Fibroblast of the aortic adventitia (primary cell): ENCODE measurements at places on chromosomes 11 and 22. TPM values are rescaled to one million over a fixed set of nuclear protein-coding genes. Genes with fewer than 3 reads are reported as not detected.

GRCh38 chr11:60912223-60912850 is 1.6 kb upstream of the TMEM109 start:
- no peak for DNase-seq

DNA sequence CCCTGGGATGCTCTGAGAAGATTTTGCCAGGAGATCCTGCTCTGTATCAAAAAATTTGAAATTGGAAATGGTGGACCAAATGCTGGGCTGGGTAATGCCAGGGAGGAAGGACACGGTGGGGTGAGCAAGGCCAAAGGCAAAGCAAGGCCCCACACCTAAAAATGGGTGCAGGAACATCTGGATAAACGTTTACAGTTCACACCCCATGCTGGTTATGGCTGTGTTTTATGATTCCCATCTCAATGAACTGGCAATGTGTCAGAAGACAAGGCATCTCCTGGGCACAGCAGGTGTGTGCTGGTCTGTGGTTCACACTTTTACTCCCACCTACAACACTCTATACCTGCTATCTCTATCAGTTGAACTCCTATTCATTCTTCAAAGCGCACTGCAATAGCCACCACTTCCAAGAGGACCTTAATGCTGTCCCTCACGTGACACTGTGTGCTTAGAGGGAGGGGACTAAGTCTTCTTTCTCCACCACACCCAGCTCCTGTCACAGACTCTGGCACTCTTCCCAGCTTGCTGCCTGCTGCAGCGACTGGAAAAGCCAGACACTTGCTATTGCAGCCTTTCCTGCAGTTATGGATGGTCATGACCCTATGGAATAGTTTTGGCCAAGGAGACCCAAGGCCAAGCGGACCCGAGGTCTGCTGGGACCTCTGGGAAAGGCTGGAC is 277.5 kb downstream of the CTTN start:
- DNase-seq = no peak

DNA sequence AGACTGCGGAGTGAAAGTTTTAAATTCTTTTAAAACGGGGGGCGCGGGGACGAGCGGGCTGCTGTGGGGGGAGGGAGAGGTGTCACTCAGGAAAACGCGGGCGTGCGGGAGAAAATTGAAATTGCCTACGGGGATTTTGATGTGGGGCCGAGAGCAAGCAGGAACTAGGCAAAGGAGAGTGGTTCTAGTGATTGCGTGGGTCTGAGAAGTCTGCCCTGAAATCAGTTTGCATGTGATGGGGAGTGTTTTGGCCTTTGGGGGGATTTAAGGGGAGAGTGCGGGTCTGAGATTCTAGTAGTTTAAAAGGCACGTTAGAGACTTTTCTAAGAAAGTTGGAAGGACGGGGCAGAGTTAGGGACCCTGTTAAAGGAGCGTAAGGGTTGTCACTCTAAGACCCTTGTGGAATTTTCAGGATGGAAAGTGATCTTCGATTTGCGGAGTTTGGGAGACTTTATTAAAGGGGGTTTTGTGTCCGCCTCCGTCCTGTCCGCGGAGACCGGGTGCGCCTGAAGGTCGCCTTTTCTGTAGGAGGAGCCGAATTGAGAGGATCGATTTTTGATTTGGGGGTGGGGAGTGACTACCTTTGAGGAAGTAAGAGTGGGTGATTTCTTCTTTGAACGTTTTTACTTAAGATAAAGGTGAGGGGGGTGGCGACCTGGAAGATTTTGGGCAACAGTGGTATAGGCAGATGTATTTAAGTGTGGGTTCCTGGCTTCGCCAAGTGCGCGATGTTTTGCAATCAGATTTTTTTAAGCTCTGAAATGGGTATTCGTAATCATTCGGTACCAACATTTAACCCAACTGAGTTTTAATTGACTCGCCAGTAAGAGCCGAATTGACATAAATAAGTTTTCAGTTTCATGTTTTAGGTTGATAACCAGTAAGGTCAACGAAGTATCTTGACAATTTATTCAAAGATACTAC is 1.1 kb downstream of the EED start:
- peak; percentile 28 for DNase-seq

GRCh38 chr11:7655253-7656217 is 17.8 kb downstream of the CYB5R2 start:
- DNase-seq = no peak

DNA sequence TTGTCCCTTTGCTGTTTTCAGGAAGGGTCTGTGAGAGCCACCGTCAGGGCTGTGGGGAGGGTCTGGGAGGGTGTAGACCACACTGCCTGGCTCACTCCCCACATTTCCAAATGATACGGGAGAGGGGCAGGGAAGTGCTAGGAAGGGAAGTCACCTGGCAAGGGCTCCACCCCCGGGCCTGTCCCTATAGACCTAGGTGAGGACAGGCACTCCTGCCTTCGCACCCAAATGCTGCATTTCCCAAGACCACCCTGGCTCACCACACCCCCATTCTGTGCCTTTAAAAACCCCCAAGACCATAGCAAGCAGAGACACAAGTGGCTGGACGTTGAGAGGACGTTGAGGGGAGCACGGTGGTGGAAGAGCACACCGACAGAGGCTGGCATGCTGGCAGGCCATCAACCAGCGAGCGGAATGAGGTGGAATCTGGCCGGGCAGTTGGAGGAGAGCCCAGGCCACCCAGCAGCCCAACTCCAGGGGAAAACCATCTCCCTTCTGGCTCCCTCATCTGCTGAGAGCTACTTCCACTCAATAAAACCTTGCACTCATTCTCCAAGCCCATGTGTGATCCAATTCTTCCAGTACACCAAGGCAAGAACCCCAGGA is 45.7 kb downstream of the GNB1L start:
- DNase-seq = no peak

DNA sequence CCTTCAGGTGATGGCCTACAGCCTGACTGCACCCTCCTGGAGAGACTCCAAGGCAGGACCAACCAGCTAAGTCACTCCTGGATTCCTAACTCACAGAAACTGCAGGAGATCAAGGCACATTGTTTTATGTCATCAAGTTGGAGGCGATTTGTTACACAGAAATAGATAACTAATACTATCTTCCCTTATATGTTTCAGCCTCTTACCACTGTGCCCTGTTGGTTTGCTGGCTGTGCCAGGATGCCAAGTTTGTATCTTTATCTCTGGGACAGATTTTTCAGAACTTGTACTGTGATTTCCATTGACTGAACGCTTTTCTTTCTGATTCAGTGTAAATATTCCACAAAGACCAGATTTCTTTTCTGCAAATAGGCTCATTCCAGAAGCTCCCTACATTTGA is 76.2 kb upstream of the OPCML start:
- DNase-seq = no peak

DNA sequence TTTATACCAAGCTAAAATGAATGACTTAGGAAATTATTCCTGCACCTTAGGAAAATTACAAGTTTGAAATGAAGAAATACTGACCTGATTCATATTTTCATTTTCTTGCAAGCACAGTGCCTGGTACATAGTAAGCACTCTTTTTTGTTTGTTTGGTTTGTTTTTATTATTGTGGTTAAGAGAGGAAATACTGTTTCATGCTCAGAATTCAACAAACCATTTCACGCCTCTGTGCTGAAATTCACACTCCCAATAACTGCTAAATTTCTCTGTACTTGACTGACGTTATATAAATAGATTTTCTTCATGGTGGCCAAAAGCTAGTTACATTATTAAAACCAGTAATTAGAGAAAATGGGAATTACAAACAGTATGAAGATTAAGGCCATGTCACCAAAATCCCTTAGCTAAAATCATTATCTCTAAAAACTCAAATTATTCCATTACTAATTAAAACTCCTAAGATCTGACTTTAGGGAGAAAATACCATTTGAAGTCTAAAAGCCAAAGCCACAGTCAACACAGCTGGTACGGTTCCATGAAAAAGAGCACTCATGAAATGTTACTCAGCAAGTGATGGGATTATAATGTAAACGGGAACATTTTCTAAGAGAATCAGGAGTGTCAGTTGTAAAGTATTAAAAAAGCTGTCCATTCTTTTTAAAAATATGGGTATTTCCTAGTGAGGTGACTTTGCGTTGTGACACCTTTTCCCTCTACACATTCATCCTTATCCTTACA is 77.8 kb upstream of the DDI1 start:
- DNase-seq = no peak

DNA sequence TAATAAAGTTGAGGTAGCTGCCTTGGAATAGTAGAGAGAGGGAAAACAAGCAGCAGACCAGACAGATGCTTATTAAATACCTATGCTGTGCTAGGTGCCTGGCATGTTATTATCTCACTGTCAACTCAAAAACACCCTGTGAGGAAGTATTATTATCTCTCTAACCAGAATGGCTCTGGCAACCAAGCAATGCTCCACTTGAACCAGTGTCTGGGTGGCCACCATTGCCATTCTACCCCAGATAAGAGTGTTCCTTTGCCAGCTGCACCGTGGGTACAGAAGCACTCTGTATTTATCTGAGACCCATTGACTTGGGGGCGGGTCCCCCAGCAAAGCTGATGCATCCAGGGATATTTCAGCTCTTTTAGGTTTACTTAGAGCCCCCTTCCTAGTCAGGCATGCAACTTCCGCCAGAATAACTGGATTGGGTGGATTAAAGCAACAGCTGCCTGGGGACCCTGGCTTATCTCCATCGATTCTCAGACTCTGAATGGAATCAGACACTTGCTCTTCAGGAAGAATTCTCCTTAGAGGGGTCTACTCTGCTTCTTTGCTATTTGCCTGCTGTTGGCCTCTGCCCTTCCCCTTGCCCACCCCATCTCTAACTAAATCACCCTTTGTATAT is 49.1 kb downstream of the RCN1 start:
- no peak for DNase-seq

DNA sequence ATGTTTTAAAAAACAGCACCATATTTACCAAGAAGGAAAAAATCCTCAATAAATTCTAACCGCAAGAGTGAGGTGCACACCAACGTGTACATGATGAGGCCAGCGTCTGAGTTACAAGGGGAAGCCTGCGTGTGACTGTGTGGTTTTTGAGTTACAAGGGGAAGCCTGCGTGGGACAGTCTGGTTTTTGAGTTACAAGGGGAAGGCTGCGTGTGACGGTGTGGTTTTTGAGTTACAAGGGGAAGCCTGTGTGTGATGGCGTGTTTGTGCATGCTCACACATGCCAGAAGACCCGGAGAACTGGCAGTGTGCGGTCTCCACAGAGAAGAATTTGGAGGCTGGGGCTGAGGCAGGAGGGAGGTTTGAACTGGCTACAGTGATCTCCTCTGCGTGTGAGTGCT is 1376.4 kb downstream of the TBC1D22A start:
- no peak for DNase-seq

GRCh38 chr11:76114238-76114637 is 92.1 kb downstream of the WNT11 start:
- no peak for DNase-seq

DNA sequence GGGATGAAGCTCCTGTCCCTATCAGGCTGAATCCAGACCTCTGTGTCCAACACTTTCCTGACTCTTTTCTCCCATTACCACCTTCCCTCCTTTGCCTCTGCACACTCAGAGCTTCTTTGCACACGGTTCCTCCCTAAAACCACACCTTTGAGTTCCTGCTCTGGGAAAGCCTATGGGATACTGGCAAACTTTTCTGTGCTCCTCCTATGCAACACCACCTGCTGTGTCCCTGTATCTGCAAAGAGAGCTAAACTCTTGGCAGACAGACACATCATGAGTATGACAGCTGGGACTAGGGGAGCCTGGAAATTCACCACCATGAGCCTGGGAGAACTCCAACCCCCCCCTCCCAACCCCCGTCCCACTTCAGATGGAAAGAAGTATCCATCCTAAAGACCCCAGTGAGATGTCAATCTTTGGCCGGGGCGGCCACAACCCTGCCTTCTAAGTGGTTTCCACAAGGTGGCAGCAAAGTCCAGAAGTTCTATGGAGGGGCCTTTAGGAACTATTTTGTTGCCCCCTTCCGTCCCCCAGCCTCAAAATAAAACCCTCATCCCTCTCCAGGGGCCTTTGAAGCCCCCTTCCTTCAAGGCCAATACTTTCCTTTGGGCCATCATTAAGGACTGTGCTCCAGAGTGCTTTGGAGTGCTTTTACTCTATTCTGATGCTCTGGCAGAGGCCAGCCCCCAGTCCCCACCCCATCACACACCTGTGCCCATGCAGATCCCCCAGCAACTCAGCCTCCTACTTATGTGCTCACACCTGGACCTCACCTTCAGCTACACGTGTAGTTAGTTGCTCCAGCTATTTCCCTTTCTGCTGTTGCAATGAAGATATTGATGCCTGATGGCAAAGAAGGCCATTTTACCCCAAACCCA is 19.4 kb downstream of the HTR3A start:
- DNase-seq = no peak

DNA sequence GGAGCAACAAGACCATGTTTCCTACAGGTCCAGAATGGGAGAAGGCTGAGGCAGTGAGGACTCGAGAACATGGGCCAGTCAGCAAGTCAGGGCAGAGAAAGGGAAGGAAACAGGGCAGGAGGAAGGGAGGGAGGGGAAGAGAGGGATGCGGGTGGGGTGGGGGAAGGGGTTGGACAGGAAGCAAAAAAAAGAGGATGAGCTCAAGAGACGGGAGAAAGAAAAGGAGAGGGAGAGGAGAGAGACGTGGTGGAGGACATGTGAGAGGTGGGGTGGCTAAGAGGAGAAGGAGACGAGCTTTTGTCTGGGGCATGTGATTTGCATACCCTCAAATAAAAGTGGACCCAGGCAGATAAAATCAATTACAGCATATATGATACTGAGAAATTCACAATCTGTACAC is 389.5 kb upstream of the B3GAT1 start:
- no peak for DNase-seq

GRCh38 chr11:71302911-71303310 is 50.5 kb upstream of the SHANK2 start:
- no peak for DNase-seq

- DNase-seq = no peak
Measured at GRCh38 chr11:33403344-33403743, 146.2 kb downstream of the HIPK3 start.

Gene HIC2
- 2.0 and 3.3 TPM in 2 replicates for total RNA-seq

Gene SCGB2A2
- total RNA-seq = not detected in 2 replicates

Gene FEN1
- 12.3 and 43.3 TPM in 2 replicates for total RNA-seq

Gene OPCML
- 0.18 and 0.82 TPM in 2 replicates for total RNA-seq

Gene SBF1
- 70.9 and 76.1 TPM in 2 replicates for total RNA-seq

Gene YPEL4
- total RNA-seq = 1.4 and 1.7 TPM in 2 replicates

Gene ASPHD2
- total RNA-seq = 2.9 and 4.2 TPM in 2 replicates

Gene AQP11
- 2.8 and 3.3 TPM in 2 replicates for total RNA-seq

Gene KCNJ4
- total RNA-seq = not detected in 2 replicates

Gene HBE1
- not detected in 2 replicates for total RNA-seq
